HFFc6 (cell line): ENCODE measurements at places on chromosomes 16 and 17.

- no peak for DNase-seq
These were observed 4.5 kb upstream of the CCDC57 start for GRCh38 chr17:82217120-82217529.

DNA sequence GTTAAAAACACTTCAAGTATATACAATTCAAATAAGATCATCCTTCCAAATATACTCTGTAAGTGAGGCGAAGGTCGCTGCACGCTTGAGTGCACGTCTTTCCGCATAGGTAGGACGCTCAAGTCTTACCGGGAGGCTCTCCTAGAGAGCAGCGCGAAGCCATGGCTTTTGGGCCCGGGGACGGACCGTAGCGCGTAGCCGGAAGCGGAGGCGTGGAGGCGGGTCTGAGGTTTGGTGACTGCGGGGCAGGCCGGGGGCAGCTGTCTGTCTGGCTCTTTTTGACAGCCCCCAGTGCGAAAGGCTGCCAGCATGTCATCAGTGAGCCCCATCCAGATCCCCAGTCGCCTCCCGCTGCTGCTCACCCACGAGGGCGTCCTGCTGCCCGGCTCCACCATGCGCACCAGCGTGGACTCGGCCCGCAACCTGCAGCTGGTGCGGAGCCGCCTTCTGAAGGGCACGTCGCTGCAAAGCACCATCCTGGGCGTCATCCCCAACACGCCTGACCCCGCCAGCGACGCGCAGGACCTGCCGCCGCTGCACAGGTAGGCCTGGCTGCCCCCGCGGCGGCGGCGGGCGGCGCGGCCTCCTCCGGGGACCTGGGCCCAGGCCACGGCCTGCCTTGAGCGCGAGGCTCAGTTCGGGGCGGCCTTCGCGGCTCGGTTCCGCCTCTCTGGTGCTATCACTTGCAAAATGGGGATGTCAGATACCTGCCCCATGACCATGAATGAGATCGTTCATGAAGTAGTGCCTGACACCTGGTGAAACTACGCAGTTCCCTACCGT is at the start of gene LONP2:
TSS of gene LONP2 (plus strand) at position 221 of the 783 bp plus-strand sequence. CDS start at position 310, 89 bp downstream.
- peak; percentile 82 for DNase-seq

GRCh38 chr16:52827456-52827855 is 225.2 kb downstream of the CHD9NB start:
- no peak for DNase-seq

GRCh38 chr17:63694950-63695773 is 4.8 kb downstream of the LIMD2 start:
- DNase-seq, result no peak

- no peak for DNase-seq
These were observed 87.2 kb downstream of the TBC1D16 start for GRCh38 chr17:79948406-79948944.
